NCI-H524 (cell line): ENCODE measurements at places on chromosomes 6 and 20.

DNA sequence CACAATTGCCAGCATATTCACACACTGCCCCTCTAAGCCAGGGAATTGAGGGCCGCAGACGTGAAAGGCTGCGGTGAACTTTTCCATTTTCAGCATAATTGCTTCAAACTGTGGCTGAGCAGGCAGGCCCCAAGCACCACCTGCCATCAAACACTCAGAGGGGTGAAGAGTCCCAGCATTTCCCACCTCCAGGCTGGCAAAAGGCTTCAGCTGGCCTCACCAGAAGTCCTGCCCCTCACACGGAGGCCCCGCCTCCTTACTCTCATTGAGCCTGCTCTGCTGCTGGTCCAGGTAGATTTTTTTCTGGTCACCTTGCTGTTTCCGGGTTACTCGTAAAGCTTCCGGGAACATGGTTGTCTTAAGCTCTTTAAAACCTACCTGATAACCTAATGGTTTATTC, 52.0 kb upstream of the PRELID3B start:
- DNase-seq, result no peak

GRCh38 chr6:101994521-101994920, 601.0 kb downstream of the GRIK2 start:
- peak; percentile 8 for DNase-seq

DNA sequence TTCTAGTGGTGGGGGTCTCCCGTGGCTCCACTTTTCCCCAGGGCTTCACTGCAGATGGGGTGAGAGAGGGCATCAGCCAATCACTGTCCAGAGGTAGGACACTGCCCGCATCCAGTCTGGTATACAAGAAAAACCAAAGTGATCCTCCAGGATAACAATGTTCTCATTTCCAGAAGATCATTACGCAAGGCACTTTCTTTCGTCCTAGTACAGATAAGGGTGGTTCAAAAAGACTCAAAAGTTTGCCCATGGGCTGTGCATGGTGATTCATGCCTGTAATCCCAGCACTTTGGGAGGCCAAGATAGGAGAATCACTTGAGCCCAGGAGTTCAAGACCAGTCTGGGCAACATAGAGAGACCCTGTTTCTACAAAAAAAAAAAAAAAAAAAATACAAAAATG, 16.4 kb downstream of the GMDS start:
- no peak for DNase-seq

DNA sequence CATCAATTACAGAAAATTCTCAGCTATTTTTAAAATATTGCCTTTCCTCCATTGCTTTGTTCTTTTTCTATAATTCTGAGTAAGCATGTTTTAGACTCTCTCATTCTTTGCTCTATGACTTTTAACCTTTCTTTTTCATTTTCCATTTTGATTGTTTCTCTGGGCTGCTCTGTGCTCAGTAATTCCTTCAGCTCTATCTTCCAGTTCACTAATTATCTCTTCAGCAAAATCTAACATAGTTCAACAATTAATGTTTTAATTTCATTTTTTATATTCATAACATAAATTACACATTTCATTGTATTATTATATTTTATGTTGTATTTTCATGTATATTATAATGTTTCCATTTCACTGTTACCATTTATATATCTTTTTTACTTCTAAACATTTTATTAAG, 198.8 kb upstream of the NOX3 start:
- DNase-seq, result no peak

DNA sequence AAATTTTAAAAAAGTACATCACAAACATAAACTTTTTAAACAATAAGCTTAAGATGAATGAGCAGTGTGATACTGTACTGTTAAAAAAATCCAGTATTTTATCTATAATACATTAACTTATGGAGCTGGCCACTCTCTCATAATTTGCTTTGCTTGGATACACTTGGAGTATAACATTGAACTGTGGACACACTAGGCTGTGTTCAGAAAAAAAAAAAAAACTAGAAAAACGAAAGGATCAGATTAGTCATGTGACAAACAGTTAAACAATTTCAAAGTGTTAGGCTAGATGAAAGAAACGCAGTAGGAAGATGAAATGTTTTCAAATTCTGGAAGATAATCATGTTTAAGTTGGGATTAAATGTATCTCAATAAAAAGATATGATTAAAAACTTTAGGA, 220.0 kb downstream of the GRIK2 start:
- no peak for DNase-seq

GRCh38 chr6:2589171-2589661, 161.5 kb downstream of the MYLK4 start:
- DNase-seq, result no peak

- no peak for DNase-seq
These were observed 112.5 kb downstream of the SNX5 start for GRCh38 chr20:17856024-17856564.

DNA sequence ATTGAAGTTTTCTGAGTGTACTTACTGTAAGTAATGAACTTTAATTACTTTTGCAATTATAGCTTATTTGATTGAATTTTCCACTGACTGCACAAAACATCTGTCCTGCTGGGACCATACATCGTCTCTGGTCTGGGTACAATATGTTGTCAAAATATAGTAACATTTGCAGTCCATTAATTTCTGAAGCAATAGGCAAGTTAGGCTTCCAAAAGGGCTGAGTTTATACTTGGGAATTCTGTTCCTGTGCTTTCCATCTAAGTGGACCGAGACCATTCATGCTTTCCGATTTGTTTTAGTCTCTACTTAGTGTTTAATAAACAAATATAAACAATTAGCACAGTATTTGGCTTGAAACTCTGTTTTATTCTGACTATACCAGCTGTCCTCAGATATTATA, 139.3 kb downstream of the RFPL4B start:
- no peak for DNase-seq

DNA sequence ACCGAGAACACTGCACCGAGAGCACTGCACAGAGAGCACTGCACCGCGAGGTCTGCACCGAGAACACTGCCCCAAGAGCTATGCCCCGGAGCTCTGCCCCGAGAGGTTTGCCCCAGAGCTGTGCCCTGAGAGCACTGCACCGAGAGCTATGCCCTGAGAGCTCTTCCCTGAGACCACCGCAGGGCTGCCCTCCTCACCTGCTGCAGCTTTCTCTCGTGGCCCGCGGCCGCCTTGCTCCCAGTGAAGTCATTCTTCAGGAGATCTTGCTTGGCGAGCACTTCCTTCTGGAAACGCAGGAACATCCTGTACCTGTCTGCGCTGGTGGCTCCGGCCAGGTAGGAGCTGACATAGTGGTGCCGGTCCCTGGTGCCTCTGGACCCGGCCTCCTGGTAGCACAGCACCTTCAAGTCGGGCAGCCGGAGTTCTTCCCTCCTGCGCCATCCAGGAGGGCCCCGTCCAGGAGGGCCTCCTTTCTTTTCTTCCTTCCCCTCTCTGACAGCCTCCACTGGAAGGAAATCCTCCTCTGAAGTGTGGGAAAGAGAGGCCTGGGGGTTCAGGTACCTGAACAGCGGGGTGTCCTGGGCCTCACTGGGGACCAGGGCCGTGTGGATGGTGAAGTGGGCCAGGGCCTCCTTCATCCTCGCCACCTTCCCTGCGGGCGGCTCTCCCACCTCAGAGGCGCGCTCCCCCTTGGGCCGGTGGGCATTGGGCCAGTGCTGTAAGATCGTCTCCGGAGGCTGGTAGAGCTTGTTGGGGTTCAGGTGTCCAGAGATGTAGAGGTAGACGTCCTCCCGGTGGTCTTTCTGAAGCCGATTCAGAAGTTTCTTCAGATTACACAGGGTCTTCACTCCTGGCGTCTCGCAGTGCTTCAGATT, 7.8 kb downstream of the C6orf118 start:
- no peak for DNase-seq

GRCh38 chr6:36612101-36612625, 18.0 kb downstream of the SRSF3 start:
- no peak for DNase-seq

DNA sequence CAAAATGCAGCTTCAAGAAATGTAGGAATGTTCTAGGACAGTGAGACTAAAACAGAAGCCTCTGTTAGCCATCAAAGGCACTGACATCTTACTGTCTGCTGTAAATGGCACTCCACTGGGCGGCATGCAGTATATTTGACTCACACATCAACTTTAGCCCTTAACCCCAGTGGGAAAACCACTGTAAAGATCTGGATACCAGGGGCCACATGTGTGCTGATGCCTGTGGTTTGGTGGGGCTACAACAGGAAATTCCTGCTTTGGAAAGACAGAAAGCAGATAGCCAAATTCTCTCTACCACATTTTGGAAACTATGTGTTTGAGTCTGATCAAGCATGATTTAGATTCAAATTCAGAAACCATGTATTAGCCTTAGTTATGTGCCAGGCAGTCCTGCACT, 4.3 kb downstream of the PFDN4 start:
- no peak for DNase-seq

DNA sequence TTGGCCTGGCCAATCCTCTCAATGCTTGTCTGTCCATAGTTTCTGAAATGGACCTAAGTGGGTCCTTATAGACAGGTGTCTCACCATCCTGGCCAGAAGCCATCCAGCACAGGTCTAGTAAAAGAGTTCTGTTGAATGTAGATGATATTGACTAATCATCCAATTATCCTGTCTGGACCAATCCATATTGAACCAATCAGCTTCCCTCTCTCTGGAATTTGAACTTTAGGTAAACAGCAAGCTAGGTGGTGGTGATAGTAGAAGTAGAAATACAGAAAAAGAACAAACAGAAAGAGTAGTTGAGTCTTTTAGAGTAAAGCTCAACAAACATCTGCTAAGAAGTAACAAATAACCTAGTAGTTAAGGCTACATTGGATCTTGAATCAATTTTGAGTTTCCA, 9.5 kb upstream of the PNRC1 start:
- no peak for DNase-seq

DNA sequence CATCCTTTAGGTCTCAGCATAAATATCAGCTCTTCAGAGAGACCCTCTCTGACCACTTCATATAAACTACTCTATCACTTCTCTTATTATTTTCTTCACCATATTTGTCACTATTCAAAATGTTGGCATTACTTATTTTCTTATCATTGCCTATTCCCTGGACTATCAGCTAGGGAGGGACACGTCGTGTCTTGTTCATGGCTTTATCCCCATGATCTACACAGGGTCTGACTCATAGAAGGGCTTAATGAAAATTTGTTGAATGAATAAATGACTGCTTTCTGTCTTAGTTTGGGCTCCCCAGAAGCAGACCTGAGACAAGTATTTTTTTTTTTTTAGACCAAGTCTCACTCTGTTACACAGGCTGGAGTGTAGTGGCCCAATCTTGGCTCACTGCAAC, 3.0 kb upstream of the CDK5RAP1 start:
- DNase-seq, result no peak

- DNase-seq, result no peak
These were observed 110.9 kb upstream of the AKAP12 start for GRCh38 chr6:151128763-151129370.

DNA sequence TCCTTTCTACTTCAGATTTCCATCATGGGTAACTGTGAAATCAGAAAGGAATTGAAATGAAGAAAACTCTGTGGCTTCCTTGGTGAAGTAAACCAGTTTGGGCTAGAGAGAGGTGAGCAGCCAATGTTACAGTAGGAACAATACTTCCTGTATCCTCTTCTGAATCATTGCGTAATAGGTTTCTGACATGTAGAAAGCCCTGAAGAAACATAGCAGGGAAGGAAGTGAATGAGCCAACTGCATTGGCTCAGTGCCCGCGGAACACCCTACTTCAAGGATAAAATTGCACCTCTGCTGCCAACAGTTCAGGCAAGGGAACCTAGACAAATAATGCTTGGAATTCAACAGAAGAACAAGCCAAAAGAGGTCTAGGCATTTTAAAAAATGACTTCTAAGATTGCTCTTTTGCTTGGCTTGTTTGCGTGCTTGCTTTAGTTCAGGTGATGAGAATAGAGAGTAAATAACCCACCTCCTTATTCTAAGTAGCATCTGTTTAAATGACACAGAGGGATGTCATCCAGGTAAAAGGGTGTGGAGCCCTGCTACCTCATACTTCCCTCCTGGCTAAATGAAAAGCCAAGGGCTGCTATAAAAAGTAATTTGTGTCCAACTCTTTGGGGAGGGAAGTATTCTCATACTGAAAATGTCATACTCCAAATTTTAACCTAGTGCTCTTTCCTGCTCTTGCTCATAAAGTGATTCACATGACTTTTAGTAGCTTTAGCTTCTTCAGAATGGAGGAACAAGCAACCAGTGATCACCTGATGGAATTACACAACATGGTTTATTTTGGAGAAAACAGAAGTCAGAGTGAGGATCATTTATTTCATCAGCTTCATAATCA, 30.0 kb upstream of the AKIRIN2 start:
- DNase-seq, result no peak

DNA sequence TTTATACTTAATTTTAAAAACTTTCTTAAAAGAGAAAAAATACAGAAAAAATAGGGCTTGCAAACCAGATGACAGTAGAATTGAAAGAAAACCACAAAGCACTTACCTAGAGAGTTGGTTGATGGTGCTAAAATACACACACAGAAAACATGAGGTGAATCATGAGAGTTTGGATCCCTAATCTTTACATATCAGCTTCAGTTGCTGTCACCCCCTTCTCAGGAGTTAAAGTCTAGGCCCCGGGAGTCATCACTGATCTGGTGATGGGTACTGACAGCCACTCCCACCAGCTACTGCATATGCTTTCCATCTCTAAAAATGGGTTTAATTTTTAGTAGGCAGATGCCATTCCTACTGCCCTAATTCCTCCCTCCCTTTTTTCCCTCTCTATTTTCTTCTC, 16.7 kb downstream of the TSBP1 start:
- DNase-seq, result no peak

DNA sequence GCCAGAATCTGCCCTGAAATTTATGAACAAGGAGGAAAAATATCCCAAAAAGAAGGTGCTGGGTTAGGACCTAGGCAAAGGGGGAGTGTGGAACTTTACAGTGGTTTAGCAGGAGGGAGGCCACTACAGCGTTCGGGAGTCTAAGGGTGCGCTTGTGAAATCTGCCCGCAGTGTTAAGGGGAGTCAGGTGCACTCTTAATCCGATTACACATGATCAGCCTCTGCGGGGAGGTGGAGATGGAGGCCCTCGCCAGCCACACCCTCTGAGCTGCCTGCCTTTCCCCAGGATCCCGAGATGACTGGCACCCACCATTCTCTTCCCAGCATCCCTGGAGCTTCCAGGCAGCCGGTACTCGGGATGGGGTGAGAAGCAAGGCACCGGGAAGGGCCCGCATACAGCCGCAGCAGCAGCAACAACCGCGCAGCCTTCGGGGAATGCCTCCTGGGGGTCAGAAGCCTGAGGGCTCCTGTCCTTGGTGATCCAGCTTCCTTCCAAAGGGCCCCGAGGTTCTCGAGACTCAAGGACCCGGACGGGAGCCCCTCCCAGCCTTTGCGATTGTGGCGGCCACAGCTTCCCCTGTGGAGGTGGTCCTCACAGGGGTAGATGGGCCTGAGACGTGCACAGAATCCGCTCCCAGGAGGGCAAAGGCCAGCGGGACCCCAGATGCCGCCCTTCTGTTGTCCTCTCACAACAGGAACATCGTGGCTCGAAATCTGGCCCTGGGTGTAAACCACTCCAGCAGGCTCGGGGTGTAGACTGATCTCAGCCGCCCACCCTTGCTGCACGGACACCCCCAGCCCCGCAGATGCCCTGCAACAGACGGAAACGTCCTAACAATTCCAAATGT, 57.3 kb upstream of the CST7 start:
- peak; percentile 95 for DNase-seq

DNA sequence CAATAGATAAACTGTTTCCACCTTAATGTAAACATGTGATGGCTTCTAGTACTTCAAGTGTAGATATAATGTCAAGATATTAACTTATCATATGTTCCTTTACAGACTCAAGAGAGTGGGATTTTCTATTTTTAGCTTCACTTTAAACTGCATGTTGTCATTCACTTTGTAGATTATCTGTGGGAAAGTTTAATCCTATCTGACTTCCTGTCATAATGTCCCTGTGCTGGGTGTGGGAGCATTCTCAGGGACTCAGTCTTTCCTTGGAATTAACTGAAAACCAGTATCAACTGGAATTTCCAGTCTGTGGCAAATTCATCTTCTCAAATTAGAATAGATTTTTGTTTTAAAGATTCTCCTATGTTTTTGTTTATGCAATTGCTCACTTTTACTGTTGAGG, 226.1 kb upstream of the FERMT1 start:
- DNase-seq, result no peak
